ENCODE measurements at places on chromosomes 1 and 21. TPM values are rescaled to one million over a fixed set of nuclear protein-coding genes. Genes with fewer than 3 reads are reported as not detected.
A peak's percentile ranks its signal among the peaks of the same experiment; 100 is the strongest.

The HLX gene
- 20.9 TPM for total RNA-seq

- H3K27me3 ChIP-seq = no peaks in the 10 kb centered on the region
- no peaks in the 10 kb centered on the region for H3K36me3 ChIP-seq
- no peak overlapping the region for H3K4me3 ChIP-seq
- no peak for DNase-seq
- H3K27ac ChIP-seq = peak overlapping the region; percentile 44
These were observed 4.1 kb downstream of the KIF21B start for GRCh38 chr1:201019321-201019977.

DNA sequence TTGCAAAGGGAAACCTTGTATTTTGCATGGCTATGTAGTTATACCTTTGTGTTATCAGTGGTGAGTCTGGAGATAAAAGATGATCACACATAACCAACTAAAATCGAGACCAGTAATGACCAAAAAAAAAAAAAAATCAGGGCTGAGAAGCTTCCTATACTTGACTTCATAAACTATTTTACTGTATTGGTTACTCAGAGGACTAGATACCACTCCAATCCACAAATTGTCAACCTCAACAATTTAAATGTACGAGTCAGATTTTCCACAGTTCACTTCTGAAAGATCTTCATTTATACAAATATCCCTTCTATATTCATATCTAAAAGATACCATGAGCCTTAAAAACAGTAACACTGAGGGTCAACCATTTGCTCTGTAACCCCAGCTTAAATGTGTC lies 71.7 kb downstream of the NRIP1 start:
- H3K4me3 ChIP-seq = no peak overlapping the region
- no peak overlapping the region for H3K27ac ChIP-seq
- no peaks in the 10 kb centered on the region for H3K27me3 ChIP-seq
- no peak for DNase-seq
- peaks cover 2% of the 10 kb centered on the region for H3K36me3 ChIP-seq

The VAV3 gene
- 7.2 TPM for total RNA-seq

The FH gene
- total RNA-seq = 43.9 TPM

DNA sequence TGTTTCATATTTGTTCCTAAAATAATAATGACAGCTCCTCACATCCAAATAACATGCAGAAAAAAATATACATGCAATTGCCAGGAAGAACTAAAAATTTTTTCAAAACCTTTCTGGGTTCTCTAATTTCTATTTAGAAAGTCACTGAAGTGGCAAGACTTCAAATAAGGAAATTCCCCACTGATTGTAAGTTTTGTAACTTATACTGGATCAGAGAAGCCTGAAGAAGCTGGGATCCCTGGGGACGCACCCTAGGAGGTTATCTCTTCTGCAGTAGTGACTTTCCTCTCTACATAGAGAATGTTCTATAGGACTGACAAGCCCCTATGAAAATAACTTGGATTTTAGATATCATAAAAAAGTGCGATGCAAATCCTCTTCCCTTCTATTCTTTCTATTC lies 182.6 kb downstream of the MRPL39 start:
- H3K4me1 ChIP-seq = no peaks in the 10 kb centered on the region
- H3K27ac ChIP-seq = no peak overlapping the region
- H3K27me3 ChIP-seq = no peaks in the 10 kb centered on the region
- H3K4me3 ChIP-seq = no peak overlapping the region
- DNase-seq = no peak

The RGS8 gene
- 0.03 TPM for total RNA-seq

DNA sequence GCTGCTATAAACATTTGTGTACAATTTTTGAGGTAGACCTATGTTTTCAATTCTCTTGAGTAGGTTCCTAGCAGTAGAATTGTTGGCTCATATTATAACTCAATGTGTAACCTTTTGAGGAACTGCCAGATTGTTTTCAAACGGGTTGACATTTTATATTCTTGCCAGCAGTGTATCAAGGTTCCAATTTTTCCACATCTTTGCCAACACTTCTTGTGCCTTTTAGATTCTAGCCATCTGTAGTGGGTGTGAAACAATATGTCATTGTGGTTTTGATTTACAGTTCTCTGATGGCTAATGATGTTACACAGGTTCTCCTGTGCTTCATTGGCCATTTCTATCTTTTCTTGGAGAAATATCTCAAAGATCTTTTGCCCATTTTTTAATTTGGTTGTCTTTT lies 36.4 kb downstream of the MAP3K7CL start:
- no peak overlapping the region for H3K4me3 ChIP-seq
- H3K27ac ChIP-seq = no peak overlapping the region
- H3K36me3 ChIP-seq = no peaks in the 10 kb centered on the region
- H3K4me1 ChIP-seq = no peaks in the 10 kb centered on the region
- no peak for DNase-seq
- H3K27me3 ChIP-seq = no peaks in the 10 kb centered on the region

The MAP3K21 gene
- 7.7 TPM for total RNA-seq

GRCh38 chr1:11406845-11407244 lies 72.1 kb upstream of the DISP3 start:
- no peaks in the 10 kb centered on the region for H3K36me3 ChIP-seq
- no peak overlapping the region for H3K4me3 ChIP-seq
- H3K27me3 ChIP-seq = peaks cover 2% of the 10 kb centered on the region
- H3K4me1 ChIP-seq = no peaks in the 10 kb centered on the region

The KRTAP6-2 gene
- total RNA-seq = not detected

DNA sequence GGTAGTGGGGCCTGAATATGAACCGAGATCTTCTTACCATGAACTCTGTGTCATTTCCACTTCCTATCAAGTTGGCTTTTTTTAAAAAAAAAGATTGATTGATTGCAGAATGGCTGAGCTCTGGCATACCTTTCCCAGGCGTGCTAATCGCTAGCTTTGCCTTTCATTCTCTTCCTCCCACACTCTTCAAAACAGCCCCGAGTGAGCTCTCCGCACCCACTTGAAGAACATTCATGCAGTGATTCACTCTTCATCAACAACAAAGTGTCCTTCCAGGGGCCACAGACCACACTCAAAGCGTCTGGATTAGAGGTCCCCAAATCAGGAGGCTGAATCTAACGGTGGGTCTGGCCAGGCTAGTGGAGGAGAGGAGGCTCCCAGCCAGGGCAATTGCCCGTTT lies 96.3 kb upstream of the GALNT2 start:
- no peak overlapping the region for H3K4me3 ChIP-seq
- no peaks in the 10 kb centered on the region for H3K27me3 ChIP-seq
- no peak overlapping the region for H3K27ac ChIP-seq
- no peaks in the 10 kb centered on the region for H3K4me1 ChIP-seq

- H3K36me3 ChIP-seq = no peaks in the 10 kb centered on the region
- no peaks in the 10 kb centered on the region for H3K27me3 ChIP-seq
- peaks cover 28% of the 10 kb centered on the region for H3K4me1 ChIP-seq
- peak; percentile 56 for DNase-seq
These were observed 17.7 kb upstream of the ADGRB2 start for GRCh38 chr1:31781756-31782371.
